ENCODE measurements at places on chromosomes 3 and 15.

GRCh38 chr3:43727930-43728329, 37.2 kb downstream of the ABHD5 start:
- DNase-seq: no peak

DNA sequence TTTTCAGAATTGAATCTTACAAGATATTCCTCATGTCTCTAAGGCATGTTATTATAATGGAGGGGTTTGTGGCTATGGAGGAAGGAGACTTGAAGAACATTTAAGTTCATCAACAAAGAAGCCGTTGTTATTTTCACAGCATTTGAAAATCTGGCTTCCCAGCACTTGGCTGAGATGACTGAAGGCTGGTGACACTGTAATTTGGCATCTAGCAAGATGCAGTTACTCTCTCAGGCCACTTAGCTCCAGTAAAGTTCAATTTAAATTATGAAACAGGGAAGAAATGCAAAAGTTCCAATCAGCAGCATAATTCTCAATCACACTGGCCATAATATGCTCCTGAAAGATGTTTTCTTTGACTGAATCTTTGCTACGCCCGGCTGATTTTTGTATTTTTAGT, 139.4 kb upstream of the NUDT16 start:
- no peak for DNase-seq

DNA sequence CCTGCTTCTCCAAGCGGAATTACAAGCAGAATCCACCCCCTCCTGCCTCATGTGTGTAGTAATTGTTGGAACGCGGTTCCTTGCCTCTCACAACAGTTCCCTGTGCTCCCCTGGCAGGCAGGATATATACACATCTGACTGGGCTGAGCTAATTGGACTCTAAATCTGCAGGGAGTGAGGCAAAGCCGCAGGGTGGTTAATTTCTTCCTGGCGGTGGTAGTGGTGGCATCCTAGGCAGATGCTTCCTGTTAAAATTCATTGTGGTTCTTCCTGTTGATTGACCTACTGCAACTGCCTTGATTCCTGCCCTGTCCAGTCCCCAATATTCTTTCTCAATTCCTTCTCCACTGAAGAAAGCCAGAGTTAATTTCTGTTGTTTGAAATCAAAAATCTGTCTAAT, 202.9 kb upstream of the PROK2 start:
- no peak for DNase-seq

DNA sequence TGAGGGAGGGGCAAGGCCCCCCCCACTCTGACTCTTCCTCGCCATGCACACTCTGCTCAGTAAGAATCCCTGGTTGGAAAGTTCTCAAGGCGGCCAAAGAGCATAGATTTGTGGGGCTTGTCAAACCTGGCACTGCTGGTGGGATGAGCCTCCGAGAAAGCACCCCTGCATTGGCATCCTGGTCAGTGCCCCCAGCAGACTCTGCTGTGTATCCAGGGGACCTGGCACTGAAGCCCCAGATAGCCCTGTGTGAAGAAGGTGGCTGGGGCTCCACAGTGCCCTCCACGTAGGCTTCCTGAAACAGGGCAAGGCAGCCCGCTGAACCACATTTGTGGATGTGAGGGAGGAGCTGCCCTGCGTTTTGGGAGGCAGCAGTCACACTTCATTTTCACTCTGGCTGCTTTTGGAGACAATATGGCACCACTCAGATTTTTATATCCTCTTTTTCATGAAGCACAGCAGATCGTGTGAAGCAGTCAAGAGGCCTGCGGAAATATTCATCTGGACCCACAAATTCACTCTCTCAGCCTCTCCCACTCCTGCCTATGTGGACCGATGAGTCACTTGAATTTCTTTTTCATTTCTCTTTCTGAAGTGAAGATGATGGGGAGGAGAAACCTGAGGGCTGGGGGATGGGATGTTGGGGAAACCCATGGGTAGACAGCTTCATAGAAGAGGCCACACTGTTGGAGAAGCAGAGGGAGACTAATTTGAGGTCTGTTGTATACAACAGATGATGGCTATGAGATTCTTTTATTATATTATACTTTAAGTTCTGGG, 88.7 kb upstream of the BCL6 start:
- no peak for DNase-seq

GRCh38 chr3:74642876-74643275, 28.4 kb upstream of the CNTN3 start:
- DNase-seq: no peak

DNA sequence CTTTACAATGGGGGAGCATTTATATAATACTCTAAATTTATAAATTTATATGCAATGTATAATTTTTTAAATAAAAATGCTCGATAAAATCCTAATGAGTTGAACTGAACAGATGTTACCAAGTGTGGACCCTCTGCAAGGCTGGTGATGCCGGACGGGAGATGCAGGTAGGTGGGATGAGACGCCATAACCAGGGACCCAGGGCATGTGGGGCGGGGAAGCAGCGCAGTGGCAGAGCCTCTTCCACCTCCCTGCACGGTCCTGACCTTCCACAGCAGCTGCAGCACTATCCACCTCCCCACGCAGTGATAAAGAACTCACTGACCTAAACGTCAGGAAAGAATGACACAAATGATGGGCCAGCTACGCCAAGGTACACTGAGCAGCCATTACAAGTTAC, 12.8 kb downstream of the PCSK6 start:
- peak; percentile 19 for DNase-seq

DNA sequence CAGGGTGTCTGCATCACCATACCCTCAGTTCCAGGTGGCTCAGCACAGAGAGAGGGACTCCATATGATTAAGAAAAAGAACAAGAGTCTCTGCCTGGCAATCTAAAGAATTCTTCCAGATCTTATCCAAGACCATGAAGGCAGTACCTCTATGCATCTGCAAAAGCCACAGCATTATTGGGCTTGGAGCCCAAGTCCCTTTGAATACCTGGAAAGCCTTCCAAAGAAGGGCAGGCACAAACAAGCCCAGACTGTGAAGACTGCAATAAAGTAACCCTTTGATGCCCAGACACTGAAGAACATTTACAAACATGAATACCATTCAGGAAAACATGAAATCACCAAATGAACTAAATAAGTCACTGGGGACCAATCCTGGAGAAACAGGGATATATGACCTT, 60.9 kb upstream of the DIPK2A start:
- no peak for DNase-seq

DNA sequence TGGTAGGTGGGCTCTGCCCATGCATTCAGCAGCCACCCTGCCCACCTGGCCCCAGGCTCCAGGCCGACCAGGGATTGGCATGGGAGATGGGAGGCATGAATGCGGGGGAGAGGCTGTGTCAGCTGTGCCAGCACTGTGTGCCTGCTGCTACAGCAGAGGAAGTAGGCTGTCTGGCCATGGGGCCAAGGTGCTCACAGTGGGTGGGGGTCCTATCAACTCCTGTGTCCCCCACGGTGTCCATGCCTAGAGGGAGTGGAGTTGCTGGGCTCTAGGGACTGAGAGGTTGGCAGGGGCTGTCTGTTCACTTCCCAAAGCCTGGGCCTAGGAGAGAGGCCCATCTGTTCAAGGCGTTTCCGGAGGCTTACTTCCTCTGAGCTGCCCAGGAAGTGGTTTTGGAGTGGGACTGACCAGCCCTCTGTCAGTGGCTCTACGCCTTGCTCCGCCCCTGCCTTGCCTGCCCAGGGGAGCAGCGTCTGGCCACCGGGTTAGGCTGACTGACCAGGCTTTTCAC, 5.8 kb downstream of the PRKCD start:
- peak; percentile 57 for DNase-seq

DNA sequence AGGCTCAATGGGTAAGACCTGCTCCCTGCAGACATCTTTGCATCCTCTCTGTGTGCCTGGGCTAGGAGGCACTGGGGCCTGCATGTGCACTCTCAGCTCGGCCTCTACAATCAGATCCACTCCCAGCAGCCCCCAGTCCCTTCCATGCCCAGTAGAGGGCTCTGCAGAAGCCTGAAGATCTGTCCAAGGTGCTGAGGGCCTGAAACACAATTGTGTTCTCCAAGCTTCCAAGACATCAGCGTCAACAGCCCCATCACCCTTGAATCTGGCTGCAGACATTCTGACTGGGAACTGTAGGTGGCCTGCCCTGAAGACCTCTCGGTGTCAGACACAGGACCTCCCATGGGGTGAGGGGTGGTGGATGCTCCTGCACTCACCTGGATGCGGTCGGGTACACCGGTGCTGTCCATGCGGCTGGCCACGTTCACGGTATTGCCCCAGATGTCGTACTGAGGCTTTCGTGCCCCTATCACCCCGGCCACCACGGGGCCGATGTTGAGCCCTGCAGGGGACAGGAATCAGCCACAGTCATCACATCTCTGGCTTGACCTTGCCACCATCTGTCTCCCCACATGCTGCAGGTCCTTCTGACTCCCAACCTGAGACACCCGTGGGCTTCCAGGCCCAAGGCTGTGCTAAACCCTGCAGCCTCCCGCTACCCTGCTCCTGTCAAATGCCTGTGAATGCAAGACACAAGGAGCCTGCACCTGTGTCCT, 84.7 kb downstream of the SEC22A start:
- DNase-seq: no peak

GRCh38 chr15:73839699-73840377, 33.5 kb upstream of the TBC1D21 start:
- no peak for DNase-seq

DNA sequence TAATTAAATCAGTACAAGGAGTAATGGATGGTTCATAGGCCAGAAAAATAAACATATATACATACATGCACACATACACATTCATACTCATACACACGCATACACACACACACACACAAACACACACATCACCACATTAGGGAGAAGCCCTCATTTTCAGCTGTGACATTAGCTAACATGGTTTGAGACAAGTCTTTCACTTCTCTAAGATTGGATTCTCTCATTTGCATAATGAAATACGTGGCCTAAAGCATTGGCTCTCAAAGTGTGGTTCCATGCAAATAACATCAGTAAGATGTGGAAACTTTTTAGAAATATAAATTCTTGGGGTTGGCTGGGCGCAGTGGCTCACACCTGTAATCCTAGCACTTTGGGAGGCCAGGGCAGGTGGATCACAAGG, 452.6 kb downstream of the TAFA4 start:
- DNase-seq: no peak

- DNase-seq: peak; percentile 93
Measured at GRCh38 chr3:123102826-123103225, 36.0 kb downstream of the PDIA5 start.

- no peak for DNase-seq
Measured at GRCh38 chr15:44092221-44092620, 102.8 kb downstream of the FRMD5 start.

DNA sequence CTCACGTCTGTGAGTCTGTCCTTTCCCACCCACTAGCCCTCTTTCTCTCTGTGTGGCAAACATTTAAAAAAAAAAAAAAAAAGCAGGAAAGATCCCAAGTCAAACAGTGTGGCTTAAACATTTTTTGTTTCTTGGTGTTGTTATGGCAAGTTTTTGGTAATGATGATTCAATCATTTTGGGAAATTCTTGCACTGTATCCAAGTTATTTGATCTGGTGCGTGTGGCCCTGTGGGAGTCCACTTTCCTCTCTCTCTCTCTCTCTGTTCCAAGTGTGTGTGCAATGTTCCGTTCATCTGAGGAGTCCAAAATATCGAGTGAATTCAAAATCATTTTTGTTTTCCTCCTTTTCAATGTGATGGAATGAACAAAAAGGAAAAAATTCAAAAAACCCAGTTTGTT, 97.7 kb downstream of the GAP43 start:
- no peak for DNase-seq

- DNase-seq: no peak
Measured at GRCh38 chr15:56242576-56243162, 1.0 kb downstream of the RFX7 start.

GRCh38 chr15:68843425-68844311, 23.0 kb upstream of the ANP32A start:
- DNase-seq: no peak

DNA sequence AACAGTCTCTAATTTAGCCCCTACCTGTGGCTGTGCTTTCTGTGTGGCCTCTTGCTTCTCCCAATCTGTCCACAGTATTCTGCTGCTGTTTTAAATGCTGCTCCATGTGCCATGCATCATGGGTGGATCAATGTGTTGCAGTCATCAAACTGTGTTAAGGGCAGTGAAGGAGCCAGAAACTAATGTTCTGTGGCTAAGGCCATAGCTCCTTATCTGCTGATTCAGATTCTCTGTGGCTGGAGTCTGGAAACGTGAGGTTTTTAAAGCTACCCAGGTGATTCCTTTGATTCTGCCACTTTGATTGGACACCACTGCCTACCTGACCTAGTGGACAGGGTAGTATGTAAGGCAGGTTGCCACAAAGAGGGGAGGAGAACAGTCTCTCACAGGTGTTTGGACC, 44.8 kb downstream of the MORC1 start:
- DNase-seq: no peak

DNA sequence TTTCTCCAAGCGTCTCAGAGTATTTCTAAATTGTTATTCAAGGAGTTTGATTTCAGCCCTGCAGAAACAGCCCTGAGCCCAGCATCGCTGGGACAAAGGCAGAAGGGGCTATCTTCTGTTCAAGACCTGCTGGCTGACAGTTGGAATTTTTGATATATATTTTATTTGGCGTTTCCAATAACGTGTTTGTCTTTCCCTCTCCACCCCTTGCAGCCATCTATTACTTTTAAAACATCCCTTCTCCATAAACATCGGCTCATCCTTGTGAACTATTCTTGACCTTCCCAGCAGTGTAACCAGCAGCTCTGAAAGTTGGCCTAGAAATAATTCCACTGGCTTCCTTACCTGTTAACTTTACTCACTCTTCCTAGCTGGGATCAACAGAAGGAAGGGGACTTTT, 5.5 kb upstream of the MEIS2 start:
- DNase-seq: no peak

GRCh38 chr3:183114384-183115178, 15.3 kb upstream of the MCCC1 start:
- no peak for DNase-seq

GRCh38 chr3:112138219-112138969, 5.3 kb upstream of the GCSAM start:
- DNase-seq: no peak

DNA sequence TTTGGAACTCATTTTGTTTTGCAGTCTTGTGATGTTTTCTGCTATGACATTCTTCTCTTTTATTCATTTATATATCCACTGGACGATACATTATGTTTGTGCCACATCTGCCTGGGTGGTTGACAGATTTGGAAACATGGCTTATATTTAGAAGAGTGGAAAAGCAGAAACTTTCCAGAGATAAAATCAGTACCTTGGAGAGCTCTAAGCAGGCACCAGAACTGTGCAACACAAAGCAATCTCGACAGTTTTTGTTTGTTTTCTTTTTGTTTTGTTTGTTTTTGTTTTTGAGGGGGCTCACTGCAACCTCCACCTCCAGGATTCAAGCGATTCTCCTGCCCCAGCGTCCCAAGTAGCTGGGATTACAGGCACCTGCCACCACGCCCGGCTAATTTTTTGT, 45.5 kb downstream of the SYN2 start:
- no peak for DNase-seq

DNA sequence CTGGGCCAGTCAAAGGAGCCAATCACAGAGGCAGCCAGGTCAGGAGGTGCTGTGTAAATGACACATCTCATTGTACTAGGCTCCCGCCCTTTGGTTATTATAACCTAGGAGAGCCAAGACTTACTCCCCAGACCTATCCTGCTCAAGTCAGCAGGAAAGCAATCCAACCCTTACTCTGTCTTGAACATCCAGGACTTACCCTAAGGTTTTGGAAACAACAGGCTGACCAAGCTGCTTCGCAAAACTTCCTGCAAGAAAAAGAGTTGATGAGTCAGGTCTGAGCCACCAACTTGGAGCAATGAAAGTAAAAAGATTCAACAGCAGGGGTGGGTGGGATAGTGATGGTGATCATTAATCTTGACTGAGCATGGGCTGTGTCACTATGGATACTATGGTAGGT, 144.4 kb downstream of the MYLK start:
- DNase-seq: peak; percentile 16
